ENCODE measurements at places on chromosomes 3 and 15.
A peak's percentile ranks its signal among the peaks of the same experiment; 100 is the strongest.

DNA sequence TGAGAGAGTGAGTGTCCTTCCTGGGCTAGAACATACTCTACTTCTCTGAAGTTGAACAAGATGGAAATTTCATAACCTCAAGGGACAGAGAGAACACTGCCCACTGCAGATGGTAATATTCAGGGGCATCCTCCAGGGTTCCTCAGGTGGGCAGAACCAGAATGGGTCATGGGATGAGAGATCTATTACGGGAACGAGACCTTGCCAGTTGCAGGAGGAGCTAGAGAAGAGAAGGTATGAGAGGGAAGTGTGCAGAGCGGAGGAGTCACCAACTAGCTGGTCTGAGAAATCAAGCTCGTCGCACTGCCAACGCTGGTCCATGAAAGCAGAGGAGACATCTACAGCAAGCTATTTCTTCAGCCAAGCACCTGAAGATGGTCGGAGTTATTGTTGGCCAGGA lies 184.7 kb downstream of the TJP1 start:
- DNase-seq = no peak

GRCh38 chr15:52804526-52805081 lies 14.5 kb upstream of the ONECUT1 start:
- peak; percentile 21 for DNase-seq

DNA sequence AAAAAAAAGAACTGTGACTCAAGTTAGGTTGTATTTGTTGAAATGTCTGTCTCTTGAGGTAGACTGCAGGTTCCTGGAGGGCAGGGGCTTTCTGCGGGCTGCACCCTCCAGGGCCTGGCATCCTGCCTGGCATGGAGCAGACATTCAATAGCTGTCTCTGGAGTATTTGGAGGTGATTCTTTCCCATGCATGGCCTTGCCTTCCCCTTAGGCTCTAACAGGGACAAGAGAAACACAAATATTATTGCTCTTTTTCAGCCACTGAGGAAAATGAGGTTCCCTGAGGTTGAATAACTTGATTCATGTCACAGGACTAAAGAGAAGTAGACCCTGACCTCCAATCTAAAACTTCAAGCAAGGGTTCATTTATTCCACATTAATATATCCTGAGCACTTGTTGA lies 18.6 kb upstream of the FLNB start:
- no peak for DNase-seq

GRCh38 chr15:98698792-98699191 lies 50.5 kb downstream of the IGF1R start:
- no peak for DNase-seq

DNA sequence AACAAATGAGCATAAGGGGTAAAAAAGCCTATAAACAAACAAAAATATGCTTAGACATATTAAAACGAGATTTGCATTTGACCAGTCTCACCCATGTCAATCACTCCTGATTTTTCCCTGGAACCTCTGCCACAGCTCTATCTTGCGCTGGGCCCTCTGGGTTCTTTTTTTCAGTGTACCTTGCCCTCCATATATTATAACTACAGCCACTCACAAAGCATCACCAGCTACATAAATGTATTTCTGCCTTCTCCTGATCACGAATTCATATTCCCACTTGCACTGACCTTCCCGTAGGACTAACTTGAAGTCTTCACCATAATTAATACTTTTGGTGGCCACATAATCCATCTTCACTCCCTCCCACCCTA lies 395.6 kb upstream of the ROBO2 start:
- DNase-seq = no peak

Measured in left cardiac atrium (tissue), 4 donors.